Kidney (tissue), 22 donors: ENCODE measurements at places on chromosomes 13 and 19. TPM values are rescaled to one million over a fixed set of nuclear protein-coding genes. Genes with fewer than 3 reads are reported as not detected.
A peak's percentile ranks its signal among the peaks of the same experiment; 100 is the strongest.

- DNase-seq = no peak
Observed at GRCh38 chr13:81394640-81395039, 1053.7 kb upstream of the SPRY2 start.

- DNase-seq = no peak
Observed at GRCh38 chr13:20998649-20999415, 62.6 kb downstream of the LATS2 start.

WDR87 gene
- total RNA-seq = not detected

DNA sequence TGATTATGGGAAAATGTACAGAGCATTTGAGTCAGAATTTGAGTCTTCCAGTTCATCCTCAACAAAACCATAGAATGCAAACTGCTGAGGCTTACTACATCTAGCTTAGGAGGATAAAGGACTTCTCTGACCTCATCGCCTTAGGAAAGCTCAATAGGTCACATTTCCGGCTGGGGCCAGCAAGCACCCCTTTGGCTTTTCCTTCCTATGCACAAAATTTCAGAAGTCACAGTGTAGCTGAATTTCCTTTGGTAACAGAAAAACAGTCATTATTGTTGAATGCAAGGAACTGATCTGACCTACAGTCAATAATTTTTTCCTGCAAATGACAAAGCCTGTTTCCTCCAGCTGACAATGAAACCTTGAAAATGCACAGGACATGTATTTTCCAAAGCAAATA lies 32.8 kb upstream of the LRCH1 start:
- DNase-seq = peak; percentile 18

DNA sequence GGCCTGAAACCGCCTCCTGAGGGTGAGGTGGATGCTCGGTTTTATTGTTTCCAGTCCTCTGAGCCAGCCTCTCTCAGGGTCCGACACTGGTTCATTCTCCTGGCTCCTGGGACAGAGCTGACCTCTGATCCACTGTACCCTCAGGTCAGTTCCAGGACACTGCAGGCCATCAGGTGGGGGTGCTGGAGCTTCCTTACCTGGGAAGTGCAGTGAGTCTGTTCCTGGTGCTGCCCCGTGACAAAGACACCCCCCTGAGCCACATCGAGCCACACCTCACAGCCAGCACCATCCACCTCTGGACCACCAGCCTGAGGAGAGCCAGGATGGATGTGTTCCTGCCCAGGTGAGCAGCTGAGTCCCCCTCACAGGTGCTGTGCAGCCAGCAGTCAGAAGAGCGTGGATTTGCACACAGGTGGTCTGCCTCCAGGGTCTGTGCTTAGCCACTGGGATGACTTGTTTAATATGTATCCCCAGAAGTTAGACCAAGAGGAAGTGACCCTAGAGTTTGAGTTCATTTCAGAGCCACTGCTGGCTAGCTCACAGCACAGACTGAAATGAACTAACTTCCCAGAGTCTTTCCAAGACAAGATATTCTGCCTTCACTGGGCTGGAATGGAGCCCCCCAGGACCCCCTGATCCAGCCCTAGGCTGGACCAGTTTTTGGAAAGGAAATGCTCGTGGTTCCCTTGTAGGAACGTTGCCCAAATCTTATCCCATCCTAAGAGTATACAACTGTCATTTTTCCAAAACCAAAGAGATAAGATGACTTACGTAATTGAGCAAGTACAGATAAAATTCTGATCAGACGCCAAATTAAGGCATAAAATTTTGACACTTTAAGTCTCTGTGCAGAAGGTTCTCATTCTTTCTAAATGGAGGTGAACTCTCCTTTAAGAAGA lies 8.8 kb downstream of the SERPINE3 start:
- no peak for DNase-seq

DNA sequence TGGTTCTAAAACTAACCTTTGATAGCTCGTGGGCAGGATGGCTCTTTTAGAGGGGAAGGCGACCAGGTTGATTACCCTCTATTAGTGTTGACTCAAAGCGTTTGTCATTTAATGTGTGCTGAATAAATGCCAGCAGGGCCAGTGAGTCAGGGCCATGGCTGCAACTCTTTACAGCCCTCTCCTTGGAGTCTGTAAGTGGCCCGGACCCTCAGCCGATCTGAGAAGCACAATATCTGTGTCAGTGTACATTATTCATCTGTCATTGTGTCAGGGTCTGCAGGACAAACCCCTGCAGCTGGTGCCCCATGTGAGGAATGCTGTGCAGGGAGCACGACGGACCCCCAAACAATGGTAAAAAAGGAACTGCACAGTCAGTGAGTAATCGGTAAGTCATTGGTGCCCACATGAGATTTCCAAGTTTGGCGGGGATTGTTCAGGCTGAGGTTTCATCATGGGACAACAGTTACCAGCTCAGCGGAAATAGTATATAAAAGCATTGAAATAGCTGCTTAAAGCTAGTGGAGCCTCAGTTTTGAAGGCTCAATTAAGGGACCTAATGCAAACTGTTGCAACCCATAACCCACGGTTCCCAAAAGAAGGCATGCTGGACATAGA lies 139.1 kb downstream of the ZNF675 start:
- no peak for DNase-seq

DNA sequence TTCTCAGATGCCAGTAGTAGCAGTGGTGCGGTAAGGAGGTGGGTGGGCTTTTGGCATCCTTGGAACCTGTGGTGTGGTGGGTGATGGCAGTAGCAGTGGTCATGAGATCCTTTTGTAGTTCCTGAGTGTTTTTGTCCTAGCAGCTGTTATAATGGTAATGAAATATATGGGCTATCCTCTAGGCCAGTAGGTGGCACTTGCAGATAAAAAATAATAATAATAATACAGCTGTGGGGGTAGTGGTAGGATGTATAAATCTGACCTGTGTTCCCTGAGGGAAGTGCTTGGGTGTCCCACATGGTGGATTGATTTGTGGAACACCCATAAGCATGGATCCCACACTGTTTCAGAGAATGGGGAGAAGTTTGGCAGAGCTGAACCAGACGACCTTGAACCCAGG lies 334.0 kb downstream of the SLITRK5 start:
- DNase-seq = no peak

DNA sequence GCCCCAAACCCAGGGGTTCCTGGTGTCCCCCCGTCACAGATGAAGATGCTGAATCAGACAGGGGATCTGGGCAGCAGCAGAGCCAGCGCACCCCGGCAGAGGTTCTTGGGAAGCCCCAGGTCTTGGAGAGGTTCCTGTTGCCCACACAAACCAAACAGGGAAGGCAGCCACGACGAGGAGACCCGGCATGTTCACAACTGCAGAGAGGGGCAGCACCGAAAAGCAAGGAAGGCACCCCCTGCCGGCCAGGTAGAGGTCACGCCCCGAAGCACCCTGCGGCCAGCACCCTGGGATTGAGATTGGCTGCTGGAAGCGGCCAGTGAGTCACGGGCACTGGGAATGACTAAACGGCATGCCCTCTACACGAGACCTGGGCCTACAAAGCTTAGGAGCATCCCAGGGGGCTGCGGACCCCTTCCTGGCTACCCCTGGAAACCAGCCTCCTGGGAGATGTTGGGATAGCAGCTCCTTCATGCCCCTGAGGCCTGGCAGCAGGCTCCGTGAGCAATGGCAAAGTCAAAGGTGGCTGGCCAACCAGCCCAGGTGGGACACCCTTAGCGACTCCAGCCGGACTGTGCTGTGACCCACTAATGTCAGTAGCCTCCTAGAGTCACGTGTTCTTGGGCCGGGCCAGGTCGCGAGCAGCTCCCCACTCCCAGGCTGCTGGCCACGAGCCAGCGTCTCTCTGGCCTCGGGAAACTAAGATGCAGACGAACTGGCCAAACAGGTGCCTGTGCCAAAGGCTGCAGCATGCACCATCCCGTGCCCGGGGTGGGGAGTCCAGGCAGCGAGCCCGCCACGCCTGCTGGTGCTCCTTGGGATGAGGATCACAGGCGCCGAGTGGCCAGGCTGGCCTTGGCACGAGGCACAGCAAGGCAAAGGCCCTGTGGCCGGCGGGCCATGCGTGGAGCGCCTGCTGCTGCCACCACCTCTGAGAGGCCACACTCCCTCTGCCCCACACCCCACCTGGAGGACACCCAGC lies 43.2 kb downstream of the MLLT1 start:
- DNase-seq = peak; percentile 95

MAP1S gene
- 56.1 TPM for total RNA-seq

CPB2 gene
- total RNA-seq = not detected
